Caki2 (cell line): ENCODE measurements at places on chromosomes 4 and X.

DNA sequence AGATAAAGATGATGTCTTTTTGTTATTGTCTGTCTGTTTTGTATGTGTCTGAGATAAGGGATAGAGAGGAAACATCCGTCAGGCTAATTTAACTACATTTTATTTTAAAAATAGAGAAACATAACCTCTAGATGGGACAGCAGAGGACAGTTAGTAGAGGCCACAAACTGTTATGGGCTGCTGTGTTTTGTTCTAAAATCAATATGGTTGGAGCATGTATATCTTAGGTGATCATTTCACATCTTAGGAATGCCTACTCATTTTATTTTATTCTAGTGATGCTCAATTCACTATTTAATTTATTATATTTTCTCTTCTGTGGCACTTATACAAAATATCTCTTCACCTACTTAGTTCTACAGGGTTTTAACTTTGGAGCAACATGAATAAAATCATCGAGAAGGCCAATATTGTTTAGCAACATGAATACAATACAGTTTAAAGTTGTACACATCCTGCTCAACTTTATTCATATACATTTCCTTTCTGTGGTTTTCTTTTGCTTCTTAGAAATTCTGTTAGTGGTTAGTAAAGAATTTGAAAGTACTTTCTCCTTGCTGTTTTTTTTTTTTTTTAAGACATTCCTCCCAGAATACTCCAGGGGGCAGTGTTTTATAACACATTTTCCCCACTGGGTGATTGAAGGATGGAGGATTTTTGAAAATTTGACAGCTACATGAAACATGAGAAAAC, 392.9 kb downstream of the UNC5C start:
- peak; percentile 43 for DNase-seq

- DNase-seq = no peak
Observed at GRCh38 chr4:26471890-26472289, 18.4 kb downstream of the CCKAR start.

DNA sequence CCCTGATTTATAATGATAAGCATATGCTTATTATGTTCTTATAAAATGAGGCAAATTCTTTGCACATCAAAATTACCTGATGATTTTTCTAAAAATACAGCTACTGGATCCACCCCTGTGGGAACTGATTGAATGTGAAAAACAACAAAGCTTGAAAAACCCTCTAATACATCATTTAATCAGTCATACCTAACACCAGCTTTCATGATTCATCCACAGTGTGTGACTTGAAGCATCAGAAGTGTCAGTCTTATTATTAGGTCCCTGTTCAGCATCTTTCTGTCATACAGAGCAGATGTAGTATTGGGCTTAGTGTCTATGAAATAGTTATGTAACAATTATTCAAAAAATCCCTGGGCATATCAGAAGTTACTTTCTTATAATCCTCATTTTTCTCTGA, 671.3 kb upstream of the GALNT7 start:
- peak; percentile 32 for DNase-seq

DNA sequence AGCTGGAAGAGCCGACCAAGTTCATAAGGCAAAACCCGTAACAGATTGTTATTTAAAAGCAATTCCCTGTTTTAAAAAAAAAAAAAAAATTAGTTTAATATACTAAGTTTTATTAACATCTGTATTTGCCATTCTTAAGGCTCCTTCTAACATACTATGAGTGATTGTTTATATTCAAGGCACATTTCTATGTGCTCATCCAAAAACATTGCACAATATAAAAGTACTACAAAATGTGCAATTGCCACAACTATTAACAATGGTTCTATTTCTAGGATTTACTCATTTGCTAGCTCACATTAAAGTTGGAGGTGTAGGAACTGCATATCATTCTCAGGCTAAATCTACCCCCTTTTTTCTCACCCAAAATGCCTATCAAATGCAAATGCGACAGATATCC, 46.1 kb downstream of the CNOT6L start:
- DNase-seq = no peak

GRCh38 chr4:86744570-86744969, 104.6 kb downstream of the SLC10A6 start:
- no peak for DNase-seq

DNA sequence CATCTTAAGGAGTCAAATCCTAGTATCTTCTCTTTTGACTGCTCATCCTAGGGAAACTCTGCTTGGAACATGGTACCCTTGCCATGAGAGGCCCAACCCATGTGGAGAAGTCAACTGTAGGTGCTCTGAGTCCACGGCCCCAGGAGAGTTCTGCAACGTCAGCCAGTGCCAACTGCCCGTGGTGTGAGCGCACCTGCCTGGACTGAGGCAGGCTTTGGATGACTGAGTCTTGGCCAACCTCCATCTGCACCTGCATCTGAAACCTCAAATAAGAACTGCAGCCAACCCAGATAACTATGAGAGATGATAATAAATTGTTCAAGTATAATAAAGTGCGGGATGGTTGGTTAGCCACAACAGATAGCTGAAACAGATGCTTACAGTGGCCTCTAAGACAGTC, 772.0 kb downstream of the TRIML1 start:
- no peak for DNase-seq

DNA sequence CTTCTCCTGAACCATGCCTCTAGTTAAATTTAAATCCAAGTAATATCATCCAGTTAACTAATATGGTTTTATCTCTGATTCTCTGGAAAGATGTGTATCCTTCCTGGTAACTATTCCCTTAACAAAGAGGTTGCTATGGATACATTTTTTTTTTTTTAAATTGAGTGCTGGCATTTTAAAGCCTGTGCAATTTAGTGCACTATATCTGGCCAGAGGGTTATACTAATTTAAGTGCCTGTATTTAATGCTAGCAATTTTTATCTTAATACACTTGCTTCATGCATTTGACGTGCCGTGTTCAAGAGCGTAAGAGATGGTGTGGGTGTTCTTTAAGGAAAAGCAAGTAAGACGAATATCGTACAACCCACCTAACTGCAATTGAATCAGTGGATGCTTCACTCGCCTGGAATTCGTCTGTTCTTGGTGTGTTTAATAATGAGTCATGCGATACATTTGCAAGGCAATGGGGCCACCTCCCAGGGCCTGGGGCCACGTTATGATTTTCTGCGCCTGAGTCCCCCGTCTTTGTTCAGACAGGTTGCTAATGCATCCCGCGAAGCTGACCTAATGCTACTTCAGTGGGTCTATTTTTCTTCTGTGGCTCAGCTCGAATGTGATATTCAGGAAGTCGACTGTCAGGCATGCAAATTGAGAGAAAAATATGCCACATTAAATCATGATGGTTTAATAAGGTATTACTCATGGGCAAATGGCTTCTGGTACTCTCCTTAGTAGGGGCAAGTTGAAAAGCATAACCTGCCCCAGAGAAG, 14.2 kb upstream of the MID1 start:
- peak; percentile 86 for DNase-seq

GRCh38 chr4:8260656-8261111, 8.9 kb upstream of the HTRA3 start:
- DNase-seq = peak; percentile 29

DNA sequence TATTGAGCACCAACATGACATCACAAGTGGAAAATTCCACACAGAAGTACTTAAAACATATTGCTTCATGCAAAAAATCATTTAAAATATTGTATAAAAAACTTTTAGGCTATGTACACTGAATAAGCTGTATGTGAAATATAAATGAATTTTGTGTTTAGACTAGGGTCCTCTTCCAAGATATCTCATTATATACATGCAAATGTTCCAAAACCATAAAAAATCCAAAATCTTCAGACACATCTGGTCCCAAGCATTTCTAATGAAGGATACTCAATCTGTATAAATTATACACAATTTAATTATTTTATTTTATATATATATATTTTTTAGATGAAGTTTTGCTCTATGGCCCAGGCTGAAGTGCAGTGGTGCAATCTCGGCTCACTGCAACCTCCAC, 10.1 kb upstream of the GSX2 start:
- no peak for DNase-seq

DNA sequence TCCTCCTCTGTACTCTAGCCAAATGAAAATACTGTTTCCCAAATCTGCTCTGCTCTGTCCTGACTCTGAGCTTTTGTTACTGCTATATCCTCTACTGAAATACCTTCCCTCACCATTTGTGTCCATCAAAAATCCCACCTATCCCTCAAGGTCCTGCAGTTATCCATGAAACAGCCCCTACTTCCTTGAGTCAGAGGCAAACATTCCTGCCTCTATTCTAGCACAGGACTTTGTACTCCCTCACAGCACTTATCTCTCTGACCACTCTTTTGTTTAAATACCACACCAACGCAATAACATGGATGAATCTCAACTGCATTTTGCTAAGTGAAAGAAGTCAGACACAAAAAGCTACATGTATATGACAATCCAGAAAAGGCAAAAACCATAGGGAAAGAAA, 10.5 kb upstream of the RNF128 start:
- no peak for DNase-seq

DNA sequence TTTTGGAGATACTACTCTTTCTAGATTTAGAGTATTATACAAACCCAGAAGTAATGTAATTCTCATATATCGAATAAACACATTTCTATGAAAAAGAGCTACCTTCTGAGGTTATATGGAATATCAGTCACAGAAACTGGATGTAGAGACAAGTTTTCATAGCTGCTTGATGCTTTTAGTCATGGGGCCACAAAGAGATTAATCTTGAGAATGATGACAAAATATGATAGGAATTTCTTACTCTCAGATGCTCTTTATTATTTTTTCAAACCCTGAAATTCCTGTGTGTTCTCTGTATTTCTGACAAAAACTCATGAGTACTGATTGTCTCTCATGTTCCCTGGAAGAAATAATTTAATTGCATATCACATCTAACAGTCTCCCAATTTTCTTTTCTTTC, 662.5 kb downstream of the RAPGEF2 start:
- DNase-seq = no peak

- no peak for DNase-seq
Observed at GRCh38 chr4:1031956-1032795, 20.8 kb downstream of the FGFRL1 start.

- DNase-seq = no peak
Observed at GRCh38 chrX:101223226-101223625, 3.6 kb downstream of the DRP2 start.

DNA sequence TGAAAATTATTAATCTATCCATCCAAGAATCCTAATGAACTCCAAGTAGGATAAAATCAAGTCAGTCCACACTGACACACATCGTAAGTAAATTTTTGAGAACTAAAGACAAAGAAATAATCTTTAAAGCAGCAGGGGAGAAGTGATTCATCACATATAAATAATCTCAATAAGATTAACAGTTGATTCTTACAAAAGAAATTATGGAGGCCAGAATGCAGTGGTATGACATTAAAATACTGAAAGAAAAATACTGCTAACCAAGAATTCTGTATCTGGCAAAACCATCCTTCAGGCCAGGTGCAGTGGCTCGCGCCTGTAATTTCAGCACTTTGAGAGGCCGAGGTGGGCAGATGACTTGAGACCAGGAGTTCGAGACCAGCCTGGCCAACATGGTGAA, 96.1 kb upstream of the SH3RF1 start:
- no peak for DNase-seq

- DNase-seq = no peak
Observed at GRCh38 chr4:169278624-169279023, 7.9 kb upstream of the SH3RF1 start.

- DNase-seq = no peak
Observed at GRCh38 chr4:2350982-2351381, 67.5 kb downstream of the ZFYVE28 start.

- no peak for DNase-seq
Observed at GRCh38 chrX:138683600-138683999, 27.9 kb downstream of the FGF13 start.

DNA sequence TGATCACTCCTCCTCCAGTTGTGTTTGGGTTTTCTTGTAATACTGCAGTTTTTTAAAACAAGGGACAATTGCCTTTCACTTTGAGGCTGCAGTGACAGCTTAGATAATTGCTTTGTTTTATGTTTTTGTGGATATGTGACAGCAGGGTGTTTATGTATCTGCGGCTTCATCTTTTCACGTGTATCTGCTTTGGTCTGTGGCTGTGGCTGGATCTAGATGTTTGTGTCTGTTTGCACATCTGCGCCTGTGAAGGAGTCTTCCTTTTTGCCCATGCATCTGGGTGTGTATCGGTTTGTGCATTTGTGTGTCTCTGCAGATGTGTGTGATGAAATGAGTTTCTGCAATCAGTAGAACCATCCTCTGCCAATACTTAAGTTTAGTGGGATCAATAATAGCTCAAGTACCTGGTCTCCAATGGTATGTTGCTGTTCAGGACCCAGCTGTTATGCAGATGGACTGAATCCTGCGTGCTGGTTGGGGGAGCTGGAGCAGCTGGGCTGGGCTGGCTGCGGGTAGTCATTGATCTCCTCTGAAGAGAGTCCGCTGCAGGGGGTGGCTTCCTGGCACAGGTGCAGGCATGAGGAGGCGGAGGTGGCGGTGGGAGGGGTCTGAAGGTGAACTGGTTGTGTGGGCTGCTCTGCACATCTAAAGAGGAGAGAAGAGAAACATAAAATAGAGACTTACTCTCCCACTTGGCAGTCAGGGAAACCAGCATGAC, 390.3 kb downstream of the SH2D1A start:
- DNase-seq = no peak
